ENCODE measurements at places on chromosomes 4 and X.
A peak's percentile ranks its signal among the peaks of the same experiment; 100 is the strongest.

GRCh38 chr4:85824166-85824945 is 349.4 kb downstream of the ARHGAP24 start:
- peaks cover 59% of the 10 kb centered on the region for H3K4me1 ChIP-seq
- H3K4me3 ChIP-seq = no peak overlapping the region
- H3K27me3 ChIP-seq = no peaks in the 10 kb centered on the region
- no peaks in the 10 kb centered on the region for H3K36me3 ChIP-seq
- DNase-seq = no peak
- H3K27ac ChIP-seq = no peak overlapping the region

DNA sequence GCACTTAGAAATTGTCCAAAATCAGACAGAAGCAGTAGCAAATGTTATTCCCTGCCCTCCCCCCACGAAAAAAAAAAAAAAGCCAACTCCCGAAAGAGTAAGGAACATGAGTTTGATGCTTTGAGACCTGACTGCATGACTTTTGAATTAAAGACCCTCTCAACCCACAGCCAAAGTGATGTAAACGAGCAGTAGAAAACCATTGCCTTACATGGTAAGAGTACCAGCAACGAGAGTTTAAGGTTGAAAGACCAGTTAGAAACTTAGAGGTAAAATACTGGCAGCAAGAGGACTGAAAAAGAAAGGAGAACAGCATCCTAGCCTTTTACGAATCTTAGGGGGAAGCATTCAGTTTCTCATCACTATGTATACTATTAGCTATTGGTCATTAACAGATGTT is 10.0 kb upstream of the ANXA10 start:
- no peak for DNase-seq
- H3K4me3 ChIP-seq = no peak overlapping the region
- no peaks in the 10 kb centered on the region for H3K4me1 ChIP-seq
- H3K27me3 ChIP-seq = no peaks in the 10 kb centered on the region

DNA sequence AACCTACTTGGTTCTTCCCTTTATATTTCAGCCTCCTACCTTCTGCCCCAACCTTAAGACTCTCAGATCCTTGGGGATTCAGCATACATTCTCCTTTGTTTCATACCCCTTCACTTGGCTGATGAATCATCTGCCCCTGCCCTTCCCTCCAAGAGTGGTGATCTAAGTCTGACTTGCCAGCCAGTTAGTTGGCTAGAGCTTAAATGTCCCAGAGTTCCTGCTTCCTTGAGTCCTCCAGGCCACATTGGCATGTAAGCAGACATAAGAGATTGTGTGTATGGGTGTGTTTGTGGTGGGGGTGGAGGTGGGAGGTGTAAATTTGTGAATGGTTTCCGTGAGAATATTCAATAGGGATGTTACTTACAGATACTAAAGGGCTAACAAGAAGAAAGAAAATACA is 3.7 kb upstream of the TEX13D start:
- no peaks in the 10 kb centered on the region for H3K4me1 ChIP-seq
- no peaks in the 10 kb centered on the region for H3K27me3 ChIP-seq
- no peak for DNase-seq
- H3K36me3 ChIP-seq = no peaks in the 10 kb centered on the region
- no peak overlapping the region for H3K27ac ChIP-seq

- H3K4me1 ChIP-seq = no peaks in the 10 kb centered on the region
- H3K4me3 ChIP-seq = no peak overlapping the region
- H3K27ac ChIP-seq = no peak overlapping the region
These were observed 23.2 kb downstream of the CXorf58 start for GRCh38 chrX:23930894-23931604.

DNA sequence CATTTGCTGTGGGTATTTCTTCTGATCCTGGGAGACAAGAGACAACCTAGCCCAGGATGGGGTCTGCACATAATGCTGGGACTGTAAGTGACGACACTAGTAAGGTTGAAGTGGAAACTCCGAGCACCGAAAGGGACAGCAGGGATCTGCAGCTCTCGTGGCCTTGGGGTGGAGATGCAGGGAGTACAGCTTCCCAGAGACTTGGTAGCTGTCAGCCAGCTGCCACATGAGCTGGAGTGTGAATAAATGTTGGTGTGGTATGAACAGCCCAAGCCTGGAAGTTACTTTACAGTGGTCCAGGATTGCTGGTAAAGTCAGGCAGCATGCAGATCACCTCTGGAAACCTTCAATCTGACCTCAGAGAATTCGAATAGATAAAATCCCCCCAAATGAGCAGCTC is 97.6 kb downstream of the FAM193A start:
- H3K4me3 ChIP-seq = no peak overlapping the region
- no peak overlapping the region for H3K27ac ChIP-seq
- peaks cover 52% of the 10 kb centered on the region for H3K36me3 ChIP-seq
- no peak for DNase-seq
- no peaks in the 10 kb centered on the region for H3K27me3 ChIP-seq
- H3K4me1 ChIP-seq = no peaks in the 10 kb centered on the region

DNA sequence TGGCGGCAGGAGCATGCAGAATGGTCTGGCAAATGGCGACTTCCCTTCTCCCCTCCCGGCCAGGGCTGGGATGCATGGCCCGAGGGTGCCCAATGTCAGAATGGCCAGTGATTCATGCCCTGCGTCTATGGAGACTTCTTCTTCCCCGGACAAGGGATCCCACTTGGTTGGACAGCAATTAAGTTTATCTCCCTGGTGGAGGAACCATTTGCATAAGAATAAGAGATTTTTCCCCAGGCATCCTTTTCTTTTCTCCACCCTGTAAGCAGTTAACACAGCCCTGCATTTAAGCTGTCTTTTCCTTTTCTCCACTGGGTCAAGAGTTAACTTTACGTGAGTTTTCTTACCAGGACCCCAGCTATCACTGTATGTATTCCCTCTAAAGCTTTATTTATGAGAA is 856.6 kb downstream of the GLUD2 start:
- no peak overlapping the region for H3K4me3 ChIP-seq
- no peaks in the 10 kb centered on the region for H3K27me3 ChIP-seq
- H3K27ac ChIP-seq = no peak overlapping the region

- no peak for DNase-seq
- no peaks in the 10 kb centered on the region for H3K36me3 ChIP-seq
- H3K4me3 ChIP-seq = no peak overlapping the region
- H3K27ac ChIP-seq = no peak overlapping the region
- no peaks in the 10 kb centered on the region for H3K4me1 ChIP-seq
- H3K27me3 ChIP-seq = no peaks in the 10 kb centered on the region
These were observed 20.6 kb upstream of the TEC start for GRCh38 chr4:48290146-48290772.

DNA sequence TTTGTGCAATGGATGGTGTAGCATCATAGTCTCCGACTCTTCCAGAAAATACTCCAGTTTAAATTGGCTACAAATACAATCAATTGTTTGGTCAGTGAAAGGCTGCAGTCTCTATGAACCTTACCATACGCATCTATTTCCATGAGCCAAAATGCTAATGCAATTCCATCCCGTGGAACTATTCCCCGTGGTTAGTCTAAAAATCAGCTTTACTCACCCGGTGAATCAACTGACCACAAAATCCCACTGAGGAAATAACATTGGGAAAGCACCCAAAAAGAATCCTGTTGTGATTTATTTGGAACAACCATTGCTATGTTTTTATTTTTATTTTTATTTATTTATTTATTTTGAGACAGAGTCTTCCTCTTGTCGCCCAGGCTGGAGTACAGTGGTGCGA is 87.1 kb downstream of the DHX15 start:
- H3K4me3 ChIP-seq = no peak overlapping the region
- no peak overlapping the region for H3K27ac ChIP-seq
- H3K4me1 ChIP-seq = no peaks in the 10 kb centered on the region
- no peak for DNase-seq
- no peaks in the 10 kb centered on the region for H3K27me3 ChIP-seq

GRCh38 chrX:154445776-154446175 is 1.8 kb downstream of the FAM50A start:
- no peak overlapping the region for H3K27ac ChIP-seq
- peak; percentile 66 for DNase-seq
- no peak overlapping the region for H3K4me3 ChIP-seq
- H3K36me3 ChIP-seq = peaks cover 63% of the 10 kb centered on the region

GRCh38 chrX:3271183-3271833 is 75.1 kb downstream of the MXRA5 start:
- H3K36me3 ChIP-seq = no peaks in the 10 kb centered on the region
- H3K27me3 ChIP-seq = no peaks in the 10 kb centered on the region
- no peak overlapping the region for H3K4me3 ChIP-seq
- peak overlapping the region; percentile 35 for H3K27ac ChIP-seq
- no peak for DNase-seq

DNA sequence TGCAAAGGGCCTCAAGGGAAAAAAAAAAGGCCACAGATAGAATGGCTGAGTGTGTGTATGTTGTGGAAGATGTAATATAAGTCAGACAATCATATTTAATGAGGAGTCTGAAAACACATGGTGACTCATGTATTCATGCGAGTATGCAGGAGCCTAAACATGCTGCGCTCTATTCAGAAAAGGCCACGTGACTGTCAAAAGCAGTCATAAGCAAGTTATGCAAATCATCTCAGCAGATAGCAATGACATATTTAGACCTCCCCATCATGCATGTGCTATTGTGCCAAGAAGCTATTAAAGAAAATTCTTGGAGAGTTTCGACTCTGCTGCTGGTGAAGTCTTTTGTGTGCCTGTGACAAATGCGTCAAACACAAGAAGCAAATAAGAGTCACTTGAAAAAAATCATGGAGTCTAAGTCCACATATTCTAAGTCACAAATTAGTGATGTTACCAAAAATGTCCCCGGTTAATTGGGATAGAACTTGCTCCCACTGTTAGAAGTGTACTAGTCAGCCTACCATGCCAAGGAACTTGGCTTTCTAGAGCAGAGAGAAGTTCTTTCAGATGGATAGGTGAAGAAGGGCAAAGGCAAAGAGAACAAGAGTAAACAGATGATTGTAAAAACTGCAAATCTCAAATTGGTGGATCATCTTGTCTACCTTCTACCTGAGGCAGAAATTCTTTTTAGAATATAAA is 5.0 kb downstream of the LNX1 start:
- H3K4me3 ChIP-seq = no peak overlapping the region
- no peaks in the 10 kb centered on the region for H3K27me3 ChIP-seq
- no peak for DNase-seq

- H3K4me3 ChIP-seq = no peak overlapping the region
- no peaks in the 10 kb centered on the region for H3K36me3 ChIP-seq
- H3K27me3 ChIP-seq = no peaks in the 10 kb centered on the region
- no peak overlapping the region for H3K27ac ChIP-seq
These were observed 120.8 kb upstream of the MAGEA10 start for GRCh38 chrX:152259150-152259549.

DNA sequence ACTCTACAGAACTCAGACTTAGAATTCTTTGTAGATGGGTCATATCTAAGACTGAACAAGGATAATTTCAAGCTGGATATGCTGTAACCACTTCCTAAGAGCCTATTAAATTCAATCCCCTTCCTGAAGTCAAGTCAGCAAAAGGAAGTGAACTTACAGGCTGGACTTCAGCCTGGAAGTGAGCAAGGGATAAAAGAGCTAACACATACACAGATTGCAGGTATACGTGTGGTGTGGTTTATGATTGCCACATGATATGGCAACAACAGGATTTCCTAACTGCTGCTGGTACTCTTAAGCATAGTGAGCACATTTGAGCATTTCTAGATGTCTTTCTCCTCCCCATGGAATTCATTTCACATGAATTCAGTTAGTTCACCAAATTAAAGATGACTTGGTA is 38.2 kb upstream of the UXT start:
- DNase-seq = no peak
- no peak overlapping the region for H3K4me3 ChIP-seq
- H3K27ac ChIP-seq = no peak overlapping the region
- no peaks in the 10 kb centered on the region for H3K36me3 ChIP-seq

- H3K4me3 ChIP-seq = no peak overlapping the region
- DNase-seq = no peak
- no peak overlapping the region for H3K27ac ChIP-seq
- no peaks in the 10 kb centered on the region for H3K27me3 ChIP-seq
These were observed 14.2 kb upstream of the CPE start for GRCh38 chr4:165364452-165365080.

DNA sequence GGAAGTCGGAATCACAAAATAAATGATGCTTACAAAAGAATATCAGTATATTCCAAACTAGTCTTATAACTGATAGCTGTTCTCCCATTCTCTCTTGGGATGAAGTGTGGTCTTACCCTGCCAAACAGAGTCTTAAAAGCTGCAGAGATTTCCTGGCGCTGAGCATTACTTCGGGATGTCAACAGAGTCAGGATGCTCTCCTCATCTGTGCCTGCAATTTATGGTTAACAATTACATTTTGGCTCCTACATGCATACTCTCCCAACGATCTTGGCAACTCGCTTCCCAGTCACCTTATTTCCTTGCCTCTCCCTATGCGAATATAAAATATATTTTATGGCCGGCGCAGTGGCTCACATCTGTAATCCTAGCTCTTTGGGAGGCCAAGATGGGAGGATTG is 12.2 kb downstream of the ANXA5 start:
- DNase-seq = no peak
- H3K27ac ChIP-seq = no peak overlapping the region
- H3K4me1 ChIP-seq = peaks cover 22% of the 10 kb centered on the region
- no peaks in the 10 kb centered on the region for H3K27me3 ChIP-seq
- peaks cover 55% of the 10 kb centered on the region for H3K36me3 ChIP-seq

DNA sequence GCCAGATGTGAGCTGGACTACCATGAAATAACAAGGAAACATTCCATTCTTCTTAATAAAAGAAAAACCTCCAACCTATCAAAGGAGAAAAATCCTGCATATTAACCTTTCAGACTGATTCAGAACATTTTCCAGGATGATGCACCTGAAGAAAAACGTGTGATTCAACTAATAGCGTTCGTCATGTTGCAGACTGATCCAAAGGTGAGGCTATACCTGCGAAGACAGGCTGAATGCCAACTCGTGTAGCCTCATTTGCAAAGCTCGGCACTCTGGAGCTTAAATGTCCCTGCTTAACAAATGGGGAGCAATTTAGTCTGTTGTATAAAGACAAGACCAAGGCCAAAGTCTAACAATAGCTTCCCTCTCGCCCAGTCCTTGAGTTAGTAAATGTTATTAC is 172.0 kb upstream of the NOCT start:
- H3K27ac ChIP-seq = no peak overlapping the region
- no peaks in the 10 kb centered on the region for H3K4me1 ChIP-seq
- no peaks in the 10 kb centered on the region for H3K36me3 ChIP-seq
- no peak for DNase-seq
- H3K27me3 ChIP-seq = no peaks in the 10 kb centered on the region

- H3K4me3 ChIP-seq = no peak overlapping the region
- no peaks in the 10 kb centered on the region for H3K4me1 ChIP-seq
- H3K27ac ChIP-seq = no peak overlapping the region
- no peaks in the 10 kb centered on the region for H3K36me3 ChIP-seq
These were observed 51.5 kb downstream of the ALPK1 start for GRCh38 chr4:112348488-112349158.

- H3K4me3 ChIP-seq = no peak overlapping the region
- no peak for DNase-seq
- no peaks in the 10 kb centered on the region for H3K27me3 ChIP-seq
- H3K27ac ChIP-seq = no peak overlapping the region
These were observed 14.6 kb downstream of the LETM1 start for GRCh38 chr4:1841201-1841886.

DNA sequence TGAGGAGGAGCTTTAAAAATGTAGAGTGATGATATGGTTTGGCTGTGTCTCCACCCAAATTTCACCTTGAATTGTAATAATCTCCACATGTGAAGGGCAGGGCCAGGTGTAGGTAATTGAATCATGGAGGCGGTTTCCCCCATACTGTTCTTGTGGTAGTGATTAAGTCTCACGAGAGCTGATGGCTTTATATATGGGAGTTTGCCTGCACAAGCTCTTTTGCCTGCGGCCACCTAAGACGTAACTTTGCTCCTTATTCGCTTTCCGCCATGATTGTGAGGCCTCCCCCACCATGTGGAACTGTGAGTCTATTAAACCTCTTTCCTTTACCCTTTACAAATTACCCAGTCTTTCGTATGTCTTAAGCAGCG is 332.0 kb downstream of the RAPGEF2 start:
- H3K27me3 ChIP-seq = no peaks in the 10 kb centered on the region
- H3K4me1 ChIP-seq = no peaks in the 10 kb centered on the region
- DNase-seq = no peak
- no peaks in the 10 kb centered on the region for H3K36me3 ChIP-seq
- H3K27ac ChIP-seq = no peak overlapping the region
- no peak overlapping the region for H3K4me3 ChIP-seq

Data from spleen (tissue), 13 donors.